ENCODE measurements at places on chromosomes 16 and 17. TPM values are rescaled to one million over a fixed set of nuclear protein-coding genes. Genes with fewer than 3 reads are reported as not detected.

Gene PRR29
- total RNA-seq, result 0.18 TPM

Gene NAT9
- 21.5 TPM for total RNA-seq

Gene SPIRE2
- 8.7 TPM for total RNA-seq

Gene CLDN9
- total RNA-seq, result 1.5 TPM

Gene PIMREG
- 0.23 TPM for total RNA-seq

GRCh38 chr16:35735403-35736251 lies 2276.2 kb downstream of the TP53TG3F start:
- DNase-seq, result no peak

DNA sequence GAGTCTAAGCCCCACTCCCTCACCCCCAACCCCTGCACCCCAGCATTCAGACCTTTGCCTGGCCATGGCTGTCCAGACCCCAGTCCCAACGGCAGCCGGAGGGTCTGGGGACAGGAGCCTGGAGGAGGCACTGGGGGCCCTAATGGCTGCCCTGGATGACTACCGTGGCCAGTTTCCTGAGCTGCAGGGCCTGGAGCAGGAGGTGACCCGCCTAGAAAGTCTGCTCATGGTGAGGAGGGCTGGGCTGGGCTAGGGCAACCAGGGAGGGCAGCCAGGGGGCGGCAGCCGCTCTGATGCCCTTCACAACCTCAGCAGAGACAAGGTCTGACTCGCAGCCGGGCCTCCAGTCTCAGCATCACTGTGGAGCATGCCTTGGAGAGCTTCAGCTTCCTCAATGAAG lies 14.4 kb downstream of the RIPOR1 start:
- DNase-seq, result no peak

DNA sequence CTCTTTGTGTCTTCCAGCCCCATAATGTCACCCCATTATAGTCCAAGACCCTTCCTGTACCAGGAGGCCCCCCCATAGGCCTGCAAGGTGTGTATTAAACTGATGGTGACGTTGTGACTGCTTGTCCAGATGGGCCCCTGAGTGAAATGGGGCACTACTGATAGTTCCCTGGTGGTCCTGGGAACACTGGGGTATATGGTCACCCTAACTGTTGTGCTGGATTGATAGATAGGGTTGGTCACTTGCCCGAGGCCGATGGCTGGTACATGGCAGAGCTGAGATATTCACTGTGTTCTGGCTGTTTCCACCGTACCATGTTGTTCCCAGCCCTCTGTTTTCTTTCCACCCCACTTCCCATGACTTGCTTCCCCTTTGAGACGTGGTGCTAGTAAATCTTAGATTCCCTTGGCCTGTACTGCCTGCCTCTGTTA lies 4.3 kb downstream of the CNP start:
- no peak for DNase-seq

DNA sequence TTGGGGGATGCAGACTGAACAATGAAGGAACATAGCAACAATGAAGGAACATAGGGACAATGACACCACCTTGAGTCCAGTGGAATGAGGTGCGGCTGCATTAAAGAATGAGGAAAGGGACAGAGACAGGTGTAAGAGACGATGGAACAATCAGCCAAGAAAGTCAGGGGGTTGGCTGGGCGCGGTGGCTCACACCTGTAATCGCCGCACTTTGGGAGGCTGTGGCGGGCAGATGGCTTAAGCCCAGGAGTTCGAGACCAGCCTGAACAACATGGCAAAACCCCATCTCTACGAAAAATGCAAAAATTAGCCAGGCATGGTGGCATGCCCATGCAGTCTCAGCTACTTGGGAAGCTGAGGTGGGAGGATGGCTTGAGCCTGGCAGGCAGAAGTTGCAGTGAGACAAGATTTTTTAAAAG lies 13.6 kb upstream of the CBFB start:
- no peak for DNase-seq

DNA sequence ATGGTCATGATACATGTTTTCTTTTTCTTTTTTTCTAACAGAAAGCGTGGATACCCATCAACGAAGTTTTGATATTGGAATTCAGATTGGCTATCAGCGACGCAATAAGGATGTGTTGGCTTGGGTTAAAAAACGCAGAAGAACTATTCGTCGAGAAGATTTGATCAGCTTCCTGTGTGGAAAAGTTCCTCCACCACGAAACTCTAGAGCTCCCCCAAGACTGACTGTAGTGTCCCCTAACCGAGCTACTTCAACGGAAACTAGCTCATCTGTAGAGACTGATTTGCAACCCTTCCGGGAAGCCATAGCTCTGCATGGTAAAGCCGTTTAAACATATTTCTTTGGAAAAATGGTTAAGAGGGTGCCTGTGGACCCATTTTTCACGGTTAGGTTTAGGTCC lies 11.5 kb downstream of the HAPSTR1 start:
- no peak for DNase-seq

GRCh38 chr16:67571981-67572431 lies 9.7 kb downstream of the CTCF start:
- DNase-seq, result no peak

DNA sequence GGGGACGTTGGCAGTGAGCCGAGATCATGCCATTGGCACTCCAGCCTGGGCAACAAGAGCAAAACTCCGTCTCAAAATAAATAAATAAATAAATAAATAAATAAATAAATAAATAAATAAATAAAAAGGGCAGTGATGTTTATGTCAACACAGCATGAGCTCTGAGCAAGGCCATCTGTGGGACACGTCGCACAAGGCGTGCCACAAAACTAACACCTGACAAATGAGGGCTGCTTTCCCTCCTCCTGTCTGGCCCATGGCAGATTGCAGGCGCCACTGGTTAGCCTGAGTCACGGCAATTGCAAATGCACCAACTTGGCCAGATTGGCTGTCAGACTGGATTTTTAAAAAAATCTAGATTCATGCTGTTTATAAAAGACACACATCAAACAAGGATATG lies 25.9 kb upstream of the SPNS3 start:
- no peak for DNase-seq

DNA sequence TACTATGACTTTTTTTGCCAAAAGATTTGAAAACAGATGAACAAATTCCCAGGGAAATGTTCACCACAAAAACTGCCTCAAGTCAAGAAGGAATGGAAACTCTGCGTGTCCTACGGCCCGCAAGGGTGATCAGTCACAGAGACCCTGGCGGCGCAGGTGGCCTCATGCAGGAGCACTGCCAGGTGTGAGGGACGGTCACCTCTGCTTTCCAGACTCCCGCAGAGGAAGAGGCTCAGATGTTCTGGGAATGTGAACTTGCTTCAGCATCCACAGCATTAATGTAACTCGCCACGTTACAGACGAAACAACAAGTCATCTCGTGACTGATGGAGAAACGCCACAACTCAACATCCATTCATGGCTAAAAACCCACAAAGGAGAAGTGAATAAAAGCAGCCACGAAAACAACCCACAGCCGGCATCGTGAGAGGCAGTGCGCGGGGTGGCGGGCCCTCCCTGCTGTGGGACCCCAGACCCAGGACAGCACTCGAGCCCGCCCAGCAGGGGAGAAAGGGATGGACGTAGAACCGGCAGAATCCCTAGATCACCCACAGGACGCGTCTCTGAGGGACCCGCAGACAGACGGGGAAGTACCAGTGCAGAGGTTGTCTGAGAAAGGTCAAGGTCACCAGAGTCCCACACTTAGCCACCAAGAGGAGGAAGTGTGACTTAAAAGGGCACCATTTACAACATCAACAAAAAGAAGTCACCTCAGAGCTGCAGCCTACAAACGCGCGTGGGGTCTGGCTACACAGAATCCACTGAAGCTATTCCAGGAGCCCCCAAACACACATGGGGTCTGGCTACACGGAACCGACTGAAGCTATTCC lies 76.9 kb upstream of the GNG13 start:
- no peak for DNase-seq

DNA sequence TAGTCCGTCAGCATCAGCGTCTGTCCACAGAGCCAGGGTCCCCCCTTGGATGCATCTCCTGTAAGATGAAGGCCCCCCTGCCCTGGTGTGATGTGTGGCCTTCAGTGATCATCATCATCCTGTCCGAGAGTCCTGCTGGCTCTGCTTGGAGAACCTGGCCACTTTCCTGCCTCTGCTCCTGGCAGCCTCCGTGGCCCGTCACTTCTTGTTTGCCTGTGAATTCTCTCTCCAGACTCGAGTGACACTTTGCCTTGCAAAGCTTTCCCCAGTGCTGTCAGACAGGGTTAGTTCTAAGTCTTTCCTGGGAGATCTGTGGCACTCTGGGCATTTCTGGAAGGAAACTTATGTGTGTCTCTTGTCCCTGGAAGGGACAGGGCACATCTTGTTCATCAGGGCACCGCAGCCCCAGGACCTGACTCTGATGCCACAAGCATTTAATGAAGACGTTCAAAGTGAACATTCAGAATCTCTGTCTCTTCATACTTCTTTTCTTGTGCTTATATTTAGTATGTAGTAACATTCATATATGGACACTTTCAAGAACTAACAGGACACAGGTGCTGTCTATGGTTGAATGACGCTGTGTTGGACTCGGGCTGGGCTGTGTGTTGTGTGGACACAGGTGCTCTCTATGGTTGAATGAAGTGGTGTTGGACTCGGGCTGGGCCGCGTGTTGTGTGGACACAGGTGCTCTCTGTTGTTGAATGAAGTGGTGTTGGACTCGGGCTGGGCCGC lies 68.5 kb downstream of the RPTOR start:
- DNase-seq, result no peak

DNA sequence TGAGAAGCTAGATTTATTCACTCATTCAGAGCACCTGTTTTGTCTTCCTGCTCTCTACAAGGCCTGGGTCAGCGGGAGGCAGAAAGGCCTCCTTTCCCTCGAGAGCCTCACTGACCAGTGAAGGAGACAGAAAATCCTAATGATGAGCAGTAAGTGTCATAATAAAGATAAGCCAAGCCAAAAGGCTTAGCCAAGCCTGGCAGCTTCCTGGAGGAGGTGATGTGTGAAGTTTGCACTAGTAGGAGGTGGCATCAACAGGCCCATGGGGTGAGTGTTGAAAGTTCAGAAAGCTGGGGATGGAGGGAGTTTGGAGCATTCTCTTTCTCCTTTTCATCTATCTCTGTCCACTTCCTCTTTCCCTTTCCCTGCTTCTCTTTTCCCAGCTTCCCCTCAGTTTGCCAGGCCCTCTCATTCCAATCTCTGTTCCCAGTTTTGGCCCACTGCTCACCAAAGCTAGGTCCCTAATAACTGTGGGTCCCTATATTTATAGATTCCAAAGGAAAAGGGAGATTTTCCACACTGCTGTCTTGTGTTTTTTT lies 16.5 kb upstream of the SPNS3 start:
- no peak for DNase-seq

DNA sequence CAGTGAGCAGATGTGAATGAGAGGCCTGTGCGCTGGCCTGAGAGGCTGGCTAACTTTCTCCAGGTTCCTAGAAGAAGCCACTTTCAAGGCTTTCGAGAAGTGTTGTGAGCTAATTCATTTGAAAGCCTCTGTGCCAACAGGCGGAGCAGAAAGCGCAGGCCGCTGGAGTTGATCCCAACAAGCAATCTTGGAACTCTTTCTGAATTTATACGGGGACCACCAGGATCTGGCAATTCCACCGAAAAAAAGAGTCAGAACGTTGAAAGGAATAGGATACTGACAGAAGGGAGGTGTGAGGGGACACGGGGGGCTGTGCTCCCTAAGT lies 71.3 kb upstream of the METRNL start:
- DNase-seq, result no peak

DNA sequence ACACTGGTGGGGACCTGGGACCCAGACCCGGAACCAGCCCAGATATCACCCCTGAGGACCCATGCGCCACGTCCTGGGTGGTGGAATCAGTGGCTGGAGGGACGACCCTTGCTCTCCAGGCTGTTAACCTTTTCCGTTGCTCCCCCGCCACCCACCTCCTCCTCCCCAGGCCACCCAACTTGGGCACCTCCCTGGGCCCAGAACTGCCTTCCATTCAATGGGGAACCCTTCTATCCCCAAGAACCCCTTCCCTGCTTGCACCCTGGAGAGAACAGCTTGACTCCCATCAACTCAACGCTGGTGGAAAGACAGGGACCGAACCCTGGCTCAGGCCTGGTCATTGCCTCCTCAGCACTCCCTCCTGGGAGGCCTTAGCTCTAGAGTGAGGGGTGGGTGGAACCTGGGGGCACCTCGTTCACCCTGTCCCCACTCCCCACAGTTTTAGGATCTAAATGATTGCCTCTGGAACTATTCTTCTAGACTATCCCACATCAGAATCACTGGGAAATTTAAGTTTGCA lies 5.7 kb upstream of the IL32 start:
- DNase-seq, result no peak

DNA sequence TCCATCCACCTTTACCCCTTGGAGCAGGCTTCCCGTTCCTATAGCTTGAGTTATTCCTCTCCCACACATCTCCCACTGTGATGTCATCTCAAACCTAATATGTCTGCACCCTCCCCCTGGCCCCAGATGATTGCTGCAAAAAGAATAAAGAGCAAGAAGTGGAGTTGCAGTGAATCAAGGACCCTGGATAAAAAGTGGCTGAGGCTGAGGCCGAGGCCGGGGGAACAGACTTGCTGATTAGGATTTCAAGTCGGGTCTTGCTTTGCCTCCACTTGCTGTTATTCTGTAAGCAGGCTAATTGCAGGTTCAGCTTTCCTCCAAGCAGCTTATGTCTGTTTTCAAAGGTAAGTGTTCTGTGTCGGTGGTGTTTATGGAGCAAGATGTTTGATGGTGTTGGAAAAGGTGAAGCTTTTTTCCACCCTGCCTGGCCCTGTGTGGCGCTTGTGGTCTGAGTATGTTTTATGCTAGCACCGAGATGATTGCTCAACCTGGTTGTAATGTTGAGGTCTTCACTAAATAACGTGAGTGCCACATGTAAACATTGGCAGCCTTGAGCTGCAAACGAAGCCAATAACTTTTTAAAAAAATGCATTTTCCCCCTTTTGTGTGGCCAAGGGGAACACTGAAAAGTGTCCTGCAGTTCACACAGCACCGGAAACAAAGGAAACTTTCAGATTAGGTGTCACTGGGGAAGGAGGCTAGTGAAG lies 15.4 kb downstream of the HS3ST3B1 start:
- no peak for DNase-seq

DNA sequence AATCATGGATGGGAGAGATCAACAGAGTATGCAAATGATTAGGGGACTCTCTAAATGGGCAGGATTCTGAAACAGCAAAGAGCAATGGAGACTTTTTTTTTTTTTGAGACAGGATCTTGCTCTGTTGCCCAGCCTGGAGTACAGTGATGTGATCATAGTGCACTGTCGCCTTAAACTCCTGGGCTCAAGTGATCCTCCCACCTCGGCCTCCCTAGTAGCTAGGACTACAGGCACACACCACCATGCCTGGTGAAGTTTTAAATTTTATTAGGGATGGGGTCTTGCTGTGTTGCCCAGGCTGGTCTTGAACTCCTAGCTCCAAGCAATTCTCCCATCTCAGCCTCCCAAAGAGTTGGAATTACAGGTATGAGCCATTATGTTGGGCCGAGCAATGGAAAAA lies 255.0 kb upstream of the ZFHX3 start:
- DNase-seq, result no peak
